ENCODE measurements at places on chromosomes 16 and 17.

DNA sequence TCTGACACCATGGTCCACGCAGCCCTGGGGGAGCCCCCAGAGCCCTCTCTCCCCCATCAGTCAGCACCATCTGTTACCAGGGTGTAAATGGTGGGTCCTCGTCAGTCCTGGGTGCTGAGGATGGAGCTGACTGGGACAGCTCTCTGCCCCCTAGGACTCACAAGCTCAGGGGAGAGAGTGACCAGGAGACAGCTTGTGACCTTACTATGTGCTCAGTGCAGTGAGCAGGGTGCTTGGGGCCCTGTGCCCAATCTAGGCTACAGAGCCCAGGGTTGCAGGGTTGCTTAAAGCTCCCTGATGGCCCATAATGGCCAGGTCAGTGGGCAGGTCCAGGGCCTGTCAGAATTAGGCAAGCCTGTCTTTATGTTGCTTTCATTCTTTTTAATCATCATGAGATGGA, 11.3 kb downstream of the MMP2 start:
- DNase-seq, result no peak

- peak; percentile 41 for DNase-seq
Measured at GRCh38 chr16:56657555-56658326, at the start of gene MT1F. Gene MT1F, plus strand, starts transcription at chr16:56657959. Its CDS starts 100 bp downstream, at chr16:56658059.

- no peak for DNase-seq
Measured at GRCh38 chr17:62587554-62587953, 39.9 kb upstream of the MRC2 start.

GRCh38 chr16:29892458-29892813, 6.9 kb downstream of the SEZ6L2 start:
- DNase-seq, result no peak

- no peak for DNase-seq
Measured at GRCh38 chr17:38363016-38363415, 11.4 kb downstream of the SOCS7 start.

- DNase-seq, result no peak
Measured at GRCh38 chr16:5922686-5923085, 825.1 kb upstream of the EEF2KMT start.

DNA sequence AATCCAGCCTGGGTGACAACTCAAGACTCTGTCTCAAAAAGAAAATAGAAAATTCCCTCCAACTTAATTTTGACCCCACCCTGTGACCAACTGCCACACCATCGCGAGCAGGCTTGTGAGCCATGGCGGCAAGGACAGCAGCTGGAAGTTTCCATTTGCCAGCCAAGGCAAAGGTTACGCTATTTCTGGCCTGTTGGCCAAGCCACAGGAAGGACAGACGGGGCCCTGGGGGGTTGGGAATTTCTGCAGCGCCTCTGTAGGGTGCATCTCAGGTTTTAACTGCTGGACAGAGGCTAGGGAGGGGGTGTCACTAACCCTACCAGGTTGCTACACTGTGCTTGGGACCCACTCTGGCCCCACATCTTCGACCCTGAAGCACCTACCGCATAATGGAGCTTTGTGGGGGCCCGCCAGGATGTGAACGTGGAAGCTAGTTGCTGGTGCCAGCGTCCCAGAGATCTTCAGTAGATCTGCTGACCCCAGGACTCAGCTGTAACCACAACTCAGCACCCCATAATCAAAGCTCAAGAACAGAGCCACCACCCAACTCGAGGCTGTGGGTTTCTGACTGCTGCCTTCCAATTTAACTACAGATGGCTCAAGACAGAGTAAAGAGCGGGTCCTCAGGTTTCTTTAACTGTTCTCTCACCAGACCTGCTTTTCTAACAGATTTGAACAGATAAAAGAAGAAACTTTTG, 10.9 kb downstream of the KIFC3 start:
- no peak for DNase-seq

DNA sequence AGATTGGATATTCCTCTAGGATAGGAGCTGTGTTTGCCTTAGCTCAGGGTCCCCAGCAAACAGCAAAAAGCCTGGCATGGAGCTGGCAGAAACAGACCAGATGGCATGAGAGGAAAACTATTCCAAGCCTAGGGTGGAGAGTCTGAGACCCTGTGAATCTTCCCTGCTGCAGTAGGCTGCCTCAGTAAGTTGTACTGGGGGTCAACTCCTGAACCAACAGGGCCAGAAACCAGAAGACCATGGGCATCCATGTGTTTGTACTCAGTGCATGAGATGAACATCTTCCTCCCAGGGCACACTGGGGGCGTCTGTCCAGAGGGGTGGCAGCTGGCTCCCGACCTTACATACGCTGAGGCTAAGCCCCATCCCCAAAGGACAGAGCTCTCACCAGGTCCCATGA, 214.4 kb downstream of the C16orf78 start:
- DNase-seq, result no peak

GRCh38 chr16:66886914-66887313, 6.6 kb downstream of the PDP2 start:
- DNase-seq, result no peak

Data from NCI-H1105 (cell line).